ENCODE measurements at places on chromosomes 13 and 19.

GRCh38 chr19:29576761-29577648 lies 29.1 kb upstream of the POP4 start:
- DNase-seq: no peak

- no peak for DNase-seq
These were observed 23.5 kb downstream of the EBPL start for GRCh38 chr13:49667773-49668172.

DNA sequence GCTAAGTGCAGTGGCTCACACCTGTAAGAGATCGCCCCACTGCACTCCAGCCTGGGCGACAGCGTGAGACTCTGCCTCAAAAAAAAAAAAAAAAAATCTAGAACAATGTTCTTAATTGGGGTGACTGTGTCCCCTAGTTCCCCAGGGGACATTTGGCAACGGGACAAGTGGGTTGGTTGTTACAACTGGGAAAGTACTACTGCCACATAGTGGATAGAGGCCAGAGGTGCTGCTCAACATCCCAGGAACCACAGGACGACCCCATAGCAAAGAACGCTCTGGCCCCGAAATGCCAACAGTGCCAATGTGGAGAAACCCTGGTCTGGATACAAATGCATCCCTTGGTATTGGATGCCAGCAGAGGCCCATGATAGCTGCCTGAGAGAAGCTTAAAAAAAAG lies 11.8 kb downstream of the NLRP12 start:
- no peak for DNase-seq

GRCh38 chr13:27782151-27782550 lies 10.1 kb upstream of the GSX1 start:
- DNase-seq: no peak

DNA sequence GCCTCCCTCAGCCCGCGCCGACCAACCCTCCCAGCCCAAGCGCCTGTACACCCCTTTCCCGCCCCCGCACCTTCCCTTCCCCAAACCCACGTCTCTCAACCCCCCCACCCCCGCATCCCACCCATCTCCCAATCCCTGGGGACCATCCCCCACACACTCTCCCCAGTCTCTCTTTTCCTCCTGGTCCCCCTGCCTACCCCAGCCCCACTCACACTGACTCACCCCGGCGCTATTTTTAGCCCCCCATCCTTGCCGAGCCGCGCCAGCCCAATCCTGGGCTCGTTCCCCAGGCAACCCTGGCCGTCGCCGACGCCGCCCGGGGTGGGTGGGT lies 11.7 kb downstream of the CIC start:
- DNase-seq: no peak

GRCh38 chr13:34815526-34815925 lies 126.5 kb upstream of the NBEA start:
- no peak for DNase-seq

DNA sequence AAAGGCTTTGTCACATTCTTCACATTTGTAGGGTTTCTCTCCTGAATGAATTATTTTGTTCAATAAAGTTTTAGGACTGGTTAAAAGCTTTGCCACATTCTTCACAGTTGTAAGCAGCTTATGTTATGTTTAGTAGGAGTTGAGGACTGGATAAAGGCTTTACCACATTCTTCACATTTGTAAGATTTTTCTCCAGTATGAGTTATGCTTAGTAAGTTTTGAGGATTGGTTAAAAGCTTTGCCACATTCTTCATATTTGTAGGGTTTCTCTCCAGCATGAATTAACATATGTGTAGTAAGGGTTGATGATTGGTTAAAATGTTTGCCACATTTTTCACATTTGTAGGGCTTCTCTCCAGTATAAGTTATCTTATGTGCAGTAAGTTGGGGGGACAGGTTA lies 79.9 kb downstream of the ZNF431 start:
- no peak for DNase-seq

GRCh38 chr13:80962855-80963254 lies 621.9 kb upstream of the SPRY2 start:
- DNase-seq: no peak

- no peak for DNase-seq
These were observed 60.3 kb upstream of the CLDN10 start for GRCh38 chr13:95492044-95492801.

- no peak for DNase-seq
These were observed 439 bp downstream of the DZIP1 start for GRCh38 chr13:95643936-95644598.

DNA sequence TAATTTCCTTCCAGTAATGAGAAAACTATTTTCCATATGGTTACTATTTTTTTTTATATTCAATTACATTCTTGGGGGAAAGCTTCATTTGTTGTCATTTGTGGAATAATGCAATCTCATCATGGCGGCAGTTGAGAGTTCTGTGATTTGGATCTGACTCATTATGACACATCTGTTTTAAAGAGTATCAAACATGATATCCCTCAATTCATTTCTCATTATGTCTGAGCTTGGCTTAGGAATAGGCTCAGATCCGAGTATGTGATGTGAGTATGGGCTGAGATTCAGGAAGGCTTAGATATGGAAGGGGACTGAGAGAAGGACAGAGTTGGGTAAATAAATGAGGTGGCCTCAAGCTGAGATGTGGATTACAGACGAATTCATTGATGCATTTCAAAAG lies 64.4 kb downstream of the POSTN start:
- no peak for DNase-seq

All from stimulated activated CD8-positive, alpha-beta memory T cell treated with anti-CD3 and anti-CD28 coated beads, Interleukin-4, amount 100 ng/mL, for 24 hours (primary cell).